NCI-H1092 (cell line): ENCODE measurements at places on chromosomes 1 and 21.

- DNase-seq: no peak
Measured at GRCh38 chr1:166165661-166166328, 1.0 kb downstream of the FAM78B start.

- no peak for DNase-seq
Measured at GRCh38 chr21:25370311-25370744, 237.0 kb downstream of the MRPL39 start.

GRCh38 chr21:15197696-15198095 is 132.9 kb upstream of the NRIP1 start:
- no peak for DNase-seq

GRCh38 chr1:246773213-246773641 is 49.0 kb downstream of the SCCPDH start:
- DNase-seq: no peak

DNA sequence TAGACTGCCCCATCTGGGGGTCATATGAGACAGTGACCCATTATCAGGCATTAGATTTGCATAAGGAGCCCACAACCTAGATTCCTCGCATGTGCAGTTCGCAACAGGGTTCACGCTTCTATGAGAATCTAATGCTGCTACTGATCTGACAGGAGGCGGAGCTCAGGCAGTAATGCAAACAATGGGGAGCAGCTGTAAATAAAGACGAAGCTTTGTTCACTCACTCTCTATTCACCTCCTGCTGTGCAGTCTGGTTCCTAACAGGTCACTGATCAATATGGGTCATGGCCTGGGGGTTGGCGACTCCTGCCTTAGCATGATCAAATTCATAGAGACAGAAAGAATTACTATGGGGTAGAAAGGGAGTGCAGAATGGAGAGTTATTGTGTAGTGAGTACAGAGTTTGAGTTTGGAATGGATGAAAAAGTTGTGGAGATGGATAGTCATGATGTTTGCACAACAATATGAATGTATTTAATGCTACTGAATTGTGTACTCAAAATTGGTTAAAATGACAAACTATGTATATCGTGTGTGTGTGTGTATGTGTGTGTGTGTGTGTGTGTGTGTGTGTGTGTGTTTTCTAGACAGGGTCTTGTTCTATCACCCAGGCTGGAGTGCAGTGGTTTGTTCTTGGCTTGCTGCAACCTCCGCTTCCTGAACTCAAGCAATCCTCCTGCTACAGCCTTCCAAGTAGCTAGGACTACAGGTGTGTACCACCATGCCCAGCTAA is 42.2 kb downstream of the BTF3L4 start:
- DNase-seq: no peak

DNA sequence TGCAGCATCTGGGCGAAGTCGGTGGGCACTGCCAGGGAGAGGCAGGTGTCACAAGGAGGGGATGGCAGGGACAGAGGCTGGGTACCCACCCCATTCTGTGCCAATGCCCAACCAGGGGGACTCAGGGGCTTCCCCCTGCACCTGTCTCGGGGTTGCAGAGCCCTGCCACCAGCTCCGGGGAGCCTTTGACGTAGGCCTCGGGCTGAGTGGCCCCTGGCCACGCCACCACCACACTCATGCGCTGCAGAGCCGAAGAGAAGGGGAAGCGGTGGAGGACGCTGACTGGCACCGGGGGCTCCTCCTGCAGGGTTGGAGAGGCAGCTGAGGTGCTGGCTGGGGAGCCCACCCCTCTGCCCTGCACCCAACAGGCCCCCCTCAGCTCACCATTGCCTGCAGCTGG is 11.7 kb upstream of the MFAP2 start:
- no peak for DNase-seq

- DNase-seq: no peak
Measured at GRCh38 chr1:219123036-219123435, 50.6 kb upstream of the LYPLAL1 start.

GRCh38 chr1:111204983-111205713 is 4.7 kb upstream of the DENND2D start:
- no peak for DNase-seq

- DNase-seq: no peak
Measured at GRCh38 chr1:42921769-42922168, 36.9 kb downstream of the SLC2A1 start.

- no peak for DNase-seq
Measured at GRCh38 chr1:150076066-150076465, 8.5 kb downstream of the VPS45 start.

GRCh38 chr1:42737257-42737656 is 2.8 kb downstream of the CLDN19 start:
- DNase-seq: no peak

- DNase-seq: no peak
Measured at GRCh38 chr1:114318961-114319360, 165.3 kb upstream of the SYT6 start.

DNA sequence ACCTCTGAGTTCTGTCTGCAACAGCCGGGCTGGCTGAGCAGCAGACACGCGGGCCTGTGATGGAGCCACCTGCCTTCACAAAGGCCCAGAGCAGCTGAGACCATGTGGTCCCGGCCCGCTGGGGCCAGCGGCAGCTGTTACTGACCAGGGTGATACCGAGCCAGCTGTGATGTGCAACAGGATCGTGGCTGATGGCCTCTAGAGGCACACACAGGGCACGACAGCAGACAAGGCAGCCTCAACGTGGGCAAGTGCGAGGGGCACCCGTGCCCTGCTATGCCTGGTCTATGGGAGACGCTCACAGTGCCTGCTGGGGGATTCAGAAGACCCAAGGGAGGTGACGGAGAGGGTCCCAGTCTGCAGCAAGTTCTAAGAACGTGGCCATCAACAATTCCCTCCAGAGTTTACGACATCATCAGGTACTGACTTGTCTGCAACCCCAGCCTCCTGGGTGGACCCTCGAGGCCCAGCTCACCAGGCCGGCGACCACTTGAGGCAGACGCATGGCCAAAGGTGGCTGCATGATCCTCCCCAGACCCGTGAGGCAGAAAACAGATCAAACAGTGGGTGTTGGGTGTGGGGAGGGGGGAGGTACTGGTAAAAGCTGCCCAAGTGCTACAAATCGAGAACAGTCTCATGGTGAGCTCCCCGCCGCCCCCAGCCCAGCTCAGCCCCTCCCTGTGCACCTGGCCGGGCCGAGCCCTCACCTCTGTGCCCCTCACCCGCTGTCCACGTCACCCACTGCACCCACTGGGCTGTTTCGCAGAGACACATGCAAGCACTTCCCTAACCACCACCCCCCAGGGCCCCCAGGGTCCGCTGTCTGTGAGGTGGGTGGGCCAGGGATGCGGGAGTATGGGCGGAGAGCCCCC is 6.0 kb downstream of the POFUT2 start:
- DNase-seq: no peak

- no peak for DNase-seq
Measured at GRCh38 chr1:29240400-29240837, 4.1 kb downstream of the PTPRU start.

DNA sequence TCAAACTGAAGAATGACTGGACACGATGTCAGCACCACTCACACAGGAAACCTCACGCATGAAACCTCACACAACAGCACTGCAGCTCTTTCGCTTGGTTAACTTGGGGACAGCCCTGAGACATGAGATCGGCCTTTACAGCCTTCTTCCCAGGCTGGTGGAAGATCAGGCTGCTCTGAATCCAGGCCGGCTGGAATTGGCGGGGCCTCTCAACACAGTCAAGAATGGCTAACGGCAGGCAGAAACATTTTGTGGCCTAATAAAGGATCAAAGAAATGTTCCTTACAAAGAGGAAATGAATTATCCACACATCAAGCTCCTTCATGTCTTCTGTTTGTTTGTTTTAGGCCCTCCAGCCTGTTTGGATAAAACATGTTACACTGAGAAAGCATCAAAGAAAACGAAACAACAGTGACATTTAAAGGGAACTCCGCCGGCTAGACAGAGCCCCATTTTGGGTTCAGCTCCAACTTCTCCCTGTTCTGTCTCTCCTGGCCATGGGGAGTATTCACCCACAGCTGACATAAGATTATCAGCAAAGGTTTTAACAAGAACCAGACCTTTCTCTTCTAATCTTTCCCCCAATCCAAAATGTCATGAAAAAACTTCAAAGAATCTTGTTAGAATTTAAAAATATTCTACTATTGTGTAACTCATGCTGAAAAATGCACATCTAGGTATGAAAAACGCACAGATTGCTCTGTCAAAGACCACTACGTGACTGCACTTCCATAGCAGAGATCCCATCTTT is 131.2 kb downstream of the SLC45A1 start:
- DNase-seq: no peak

DNA sequence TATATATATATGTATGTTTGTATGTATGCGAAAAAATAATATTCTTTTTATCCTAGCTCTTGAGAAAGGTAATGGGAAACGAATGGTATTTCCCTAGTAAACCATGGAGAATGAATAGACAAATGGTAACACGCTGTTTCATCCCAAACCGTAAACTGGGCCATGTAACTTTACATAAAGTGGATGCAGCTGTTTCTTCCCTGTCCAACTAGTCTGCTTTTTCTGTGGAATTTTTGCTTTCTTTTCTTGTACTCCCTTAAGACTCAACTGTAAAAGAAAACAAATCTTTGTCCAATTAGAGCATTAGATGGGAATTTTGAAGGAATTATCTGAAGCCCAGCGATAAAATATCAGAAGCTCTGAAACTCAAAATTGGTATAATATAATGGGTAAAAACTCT is 198.1 kb downstream of the NFIA start:
- no peak for DNase-seq

DNA sequence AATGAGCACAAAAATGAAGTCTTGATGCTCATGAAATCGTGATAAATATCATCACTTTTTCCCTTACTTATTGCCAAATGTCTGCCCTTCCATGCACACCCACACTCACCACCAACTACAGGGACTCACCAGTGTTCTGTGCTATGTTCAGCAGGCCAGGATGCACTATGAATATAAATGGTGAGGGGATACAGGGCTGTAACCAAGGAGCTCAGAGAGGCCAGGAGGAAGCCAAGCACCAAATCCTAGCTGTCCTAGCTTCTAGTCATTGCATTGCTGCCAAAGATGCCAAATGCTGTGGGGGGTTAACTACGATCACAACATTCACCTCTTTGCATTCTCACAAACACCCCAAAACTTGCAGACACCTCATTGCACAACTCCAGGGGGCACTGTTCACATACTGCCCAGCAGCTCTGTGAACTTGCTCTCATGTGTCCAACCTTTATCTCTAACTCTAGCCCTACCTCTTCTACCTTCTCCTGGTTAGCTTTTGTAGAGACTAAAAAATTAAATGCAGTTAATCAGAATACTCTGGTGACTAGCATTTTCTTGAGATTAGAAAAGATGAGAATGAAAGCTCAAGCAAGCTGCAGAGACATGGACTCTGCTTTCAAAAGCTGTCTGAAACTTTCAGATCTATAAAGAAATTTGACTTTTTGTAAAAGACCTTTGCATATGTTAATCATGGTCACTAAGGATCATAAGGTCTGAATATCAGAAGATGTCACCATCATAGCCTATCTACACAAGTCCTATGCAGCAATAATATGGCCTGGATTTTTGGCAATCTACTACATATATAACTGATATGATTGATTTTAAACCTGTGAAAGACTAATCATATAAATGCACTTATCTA is 13.9 kb upstream of the KIF14 start:
- no peak for DNase-seq

- DNase-seq: no peak
Measured at GRCh38 chr1:188420177-188420576, 1591.4 kb downstream of the PLA2G4A start.

- no peak for DNase-seq
Measured at GRCh38 chr1:211320980-211321379, 5.7 kb upstream of the TRAF5 start.
